NCI-H345 (cell line): ENCODE measurements at places on chromosomes 12 and 14.

DNA sequence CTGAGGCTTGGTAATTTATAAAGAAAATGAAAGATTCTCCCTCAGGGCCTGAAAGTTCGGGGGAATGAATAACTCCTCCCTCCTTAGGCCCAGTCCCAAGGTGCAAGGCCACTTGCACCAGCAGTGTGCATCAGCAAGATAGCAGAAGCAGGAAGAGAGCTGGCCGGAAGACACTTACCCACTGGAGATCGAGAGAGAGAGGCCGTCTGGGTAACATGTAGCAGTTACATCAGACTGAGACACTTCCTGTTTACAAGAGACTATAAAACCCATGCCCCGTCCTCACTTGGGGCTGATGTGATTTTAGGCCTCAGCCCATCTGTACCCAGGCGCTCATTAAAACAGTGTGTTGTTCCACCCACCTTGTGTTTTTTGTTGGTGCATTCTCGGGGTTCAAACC lies 85.2 kb downstream of the TMTC3 start:
- no peak for DNase-seq

GRCh38 chr14:101781240-101782061 lies 19.9 kb downstream of the PPP2R5C start:
- DNase-seq: no peak

DNA sequence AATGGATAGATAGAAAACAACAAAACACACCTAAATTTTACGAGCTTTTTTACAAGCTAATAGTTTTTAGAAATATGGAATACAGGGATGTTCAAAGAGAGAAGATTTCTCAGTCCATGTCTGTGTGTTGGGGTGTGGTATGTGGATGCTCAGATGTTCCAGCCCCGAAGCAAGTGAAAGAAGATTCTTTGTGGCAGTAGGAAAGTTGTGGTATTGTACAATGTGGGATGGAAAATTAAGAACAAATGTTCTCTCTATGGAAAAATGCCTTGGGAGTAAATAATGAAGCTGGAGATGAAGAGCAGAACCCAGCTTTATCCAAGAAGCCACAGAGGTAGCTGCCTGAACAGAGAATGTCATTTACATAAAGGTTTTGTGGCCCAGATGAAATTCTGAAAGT lies 150.3 kb upstream of the PRKD1 start:
- DNase-seq: no peak

GRCh38 chr14:72775923-72776554 lies 117.9 kb downstream of the DPF3 start:
- DNase-seq: no peak

GRCh38 chr14:39762576-39763401 lies 330.6 kb upstream of the FBXO33 start:
- no peak for DNase-seq

DNA sequence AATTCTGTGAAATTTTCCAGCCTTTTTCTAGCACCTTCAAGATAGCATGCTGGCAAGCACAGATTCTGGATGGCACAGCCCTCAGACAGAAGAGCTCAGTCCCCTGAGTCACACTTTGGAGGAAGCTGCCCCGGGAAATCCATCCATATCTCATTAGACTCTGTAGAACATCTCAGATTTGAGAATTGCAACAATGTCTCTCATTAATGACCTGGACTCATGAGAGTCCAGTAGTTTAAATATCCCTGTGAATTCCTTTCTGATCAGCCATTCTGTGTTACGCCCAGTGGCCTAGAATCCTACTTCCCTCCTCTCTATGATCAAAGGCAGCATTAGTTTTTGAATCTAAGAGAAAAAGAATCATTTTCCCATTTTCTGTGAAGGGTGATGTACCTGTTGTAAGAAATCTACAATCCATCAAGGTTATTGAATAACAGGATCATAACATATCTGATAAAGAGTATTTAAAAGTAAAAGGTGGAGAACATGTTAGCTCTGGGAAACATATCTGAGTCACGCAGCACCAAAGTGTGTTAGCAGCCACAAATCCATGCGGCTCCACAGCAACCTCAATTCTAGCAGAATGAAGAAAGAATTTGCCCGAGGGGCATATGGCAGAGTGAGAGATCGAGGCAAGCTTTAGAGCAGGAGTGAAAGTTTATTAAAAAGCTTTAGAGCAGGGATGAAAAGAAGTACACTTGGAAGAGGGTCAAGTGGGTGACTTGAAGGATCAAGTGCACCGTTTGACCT lies 855.6 kb upstream of the TMEM132C start:
- no peak for DNase-seq

GRCh38 chr12:23560611-23561010 lies 388.9 kb downstream of the SOX5 start:
- no peak for DNase-seq

GRCh38 chr12:122752464-122753318 lies at the start of gene DENR:
Gene DENR (plus strand): TSS chr12:122752824. CDS start chr12:122753702, 878 bp downstream.
- DNase-seq: peak; percentile 99

GRCh38 chr14:26304056-26304455 lies 293.8 kb downstream of the NOVA1 start:
- DNase-seq: no peak

DNA sequence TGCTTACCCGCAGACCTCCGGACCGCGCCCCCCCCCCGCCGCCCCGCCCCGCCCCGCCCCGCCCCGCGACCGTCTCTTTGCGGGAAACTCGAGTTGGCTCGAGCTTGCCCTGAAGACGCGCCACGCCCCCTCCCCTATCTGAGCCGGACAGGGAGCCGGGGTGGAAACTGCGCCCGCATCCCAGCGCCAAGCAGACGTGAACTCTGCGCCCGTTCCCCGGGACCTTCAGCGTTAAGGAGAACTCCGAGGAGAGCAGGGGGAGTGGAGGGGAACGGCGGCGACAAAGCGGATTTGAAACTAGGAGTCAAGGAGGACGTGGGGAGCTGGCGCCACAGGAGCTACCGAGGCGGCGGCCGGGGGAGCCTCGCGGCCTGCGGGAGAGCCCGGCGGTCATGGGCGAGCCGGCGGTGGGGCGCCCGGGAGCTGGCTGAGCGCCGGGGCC lies at the start of gene KCNK13:
Gene KCNK13, plus strand, starts transcription at position 310 of the 442 bp plus-strand sequence. CDS start 212 bp downstream, outside the sequence.
- peak; percentile 75 for DNase-seq

GRCh38 chr12:73599268-73599667 lies 938.4 kb upstream of the ATXN7L3B start:
- no peak for DNase-seq

GRCh38 chr14:82951171-82951570 lies 1417.5 kb upstream of the SEL1L start:
- DNase-seq: no peak

DNA sequence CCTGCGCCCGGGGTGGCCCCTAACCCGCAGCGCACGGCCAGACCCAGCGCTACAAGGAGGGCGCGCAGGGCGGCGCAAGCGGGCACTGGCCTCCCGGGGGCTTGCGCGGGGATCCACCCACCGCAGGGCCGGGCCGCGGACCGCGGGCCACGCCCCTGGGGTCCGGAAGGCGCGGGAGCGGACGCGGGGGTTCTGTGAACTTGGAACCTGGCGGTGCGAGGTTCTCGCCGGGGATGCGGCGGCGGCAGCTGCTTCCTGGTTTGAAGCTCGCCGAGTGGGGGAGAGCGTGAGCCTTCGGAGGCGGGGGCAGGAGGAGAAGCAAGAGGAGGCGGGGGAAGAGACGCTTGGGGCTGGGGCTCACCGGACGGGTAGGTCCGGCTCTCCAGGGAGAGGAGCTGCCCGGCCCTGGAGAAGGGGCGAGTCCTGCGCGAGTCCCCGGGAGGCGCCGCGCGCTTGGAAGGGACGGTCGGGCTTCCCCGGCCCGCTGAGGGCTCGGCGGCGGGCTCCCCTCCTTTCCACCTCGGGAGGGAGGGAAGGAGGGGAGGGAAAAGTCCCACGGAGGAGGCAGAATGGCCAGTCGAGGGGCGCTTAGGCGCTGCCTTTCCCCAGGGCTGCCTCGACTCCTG lies at the start of gene PRKCH:
Gene PRKCH, plus strand, starts transcription at position 195 of the 626 bp plus-strand sequence. CDS start 523 bp downstream, outside the sequence.
- peak; percentile 58 for DNase-seq

- DNase-seq: no peak
These were observed 107.0 kb downstream of the HELB start for GRCh38 chr12:66409195-66409871.

GRCh38 chr12:4505376-4505986 lies 33.2 kb upstream of the RAD51AP1 start:
- no peak for DNase-seq

DNA sequence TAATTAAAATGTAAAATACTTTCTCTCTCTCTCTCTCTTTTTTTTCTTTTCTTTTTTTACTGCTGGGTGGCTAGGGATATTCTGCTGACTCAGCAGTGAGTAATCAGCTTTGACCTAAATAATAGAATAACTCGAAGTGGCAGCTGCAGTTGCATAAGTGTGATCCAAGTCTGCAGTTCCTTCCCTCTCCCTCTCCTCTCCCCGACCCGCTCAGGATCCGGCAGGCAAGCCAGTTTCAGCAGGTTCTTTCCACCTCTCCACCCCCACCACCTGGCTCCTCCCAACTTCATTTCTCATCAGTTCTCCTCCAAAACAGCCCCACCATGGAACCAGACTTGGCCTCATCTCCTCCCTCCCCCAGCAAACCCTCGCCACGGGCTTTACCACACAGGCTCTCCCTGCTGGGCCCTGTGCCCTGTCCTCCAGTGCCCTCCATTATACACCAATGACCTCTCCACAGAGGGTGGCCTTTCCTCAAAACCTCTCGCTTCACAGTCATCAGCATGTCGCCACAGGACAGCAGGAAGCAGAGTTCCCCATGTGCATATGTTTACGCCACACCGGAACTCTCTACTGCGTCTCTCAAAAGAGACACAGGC lies 22.4 kb downstream of the SLC7A8 start:
- DNase-seq: no peak

GRCh38 chr12:16891673-16892072 lies 285.7 kb upstream of the LMO3 start:
- no peak for DNase-seq

DNA sequence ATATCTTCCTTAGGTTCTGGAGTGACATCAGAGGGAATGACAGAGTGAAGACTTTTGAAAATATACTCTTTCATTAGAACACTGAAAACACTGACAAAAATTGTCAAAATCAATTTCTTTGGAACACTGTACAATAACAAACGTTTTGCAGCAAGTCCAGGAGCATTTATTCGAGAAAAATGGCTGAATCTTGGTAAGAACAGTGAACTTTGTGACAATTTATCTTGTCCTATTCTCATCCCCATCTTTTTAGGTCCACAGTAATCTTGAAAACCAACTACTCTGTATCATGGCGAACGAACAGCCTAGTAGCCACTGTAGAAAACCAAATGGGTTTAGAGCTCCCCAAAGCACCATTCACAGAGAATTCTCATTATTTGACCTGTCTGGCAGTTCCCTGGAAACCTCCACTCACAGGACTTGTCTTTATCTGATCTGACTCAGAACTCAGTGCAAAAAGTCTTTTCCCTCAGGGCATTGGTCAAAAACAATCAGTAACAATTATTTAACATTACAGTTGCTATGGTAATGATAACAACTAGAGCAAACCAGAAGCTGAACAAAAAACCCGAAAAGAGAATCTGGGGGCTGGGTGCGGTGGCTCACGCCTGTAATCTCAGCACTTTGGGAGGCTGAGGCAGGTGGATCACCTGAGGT lies 20.3 kb upstream of the PPP2R5E start:
- DNase-seq: no peak

- no peak for DNase-seq
These were observed 403.3 kb downstream of the ADAMTS20 start for GRCh38 chr12:43148691-43149090.

- DNase-seq: no peak
These were observed 14.6 kb upstream of the PRMT8 start for GRCh38 chr12:3476403-3476802.

- DNase-seq: no peak
These were observed 173.2 kb upstream of the HMGA2 start for GRCh38 chr12:65651060-65651459.

GRCh38 chr14:72776701-72777261 lies 117.1 kb downstream of the DPF3 start:
- no peak for DNase-seq

DNA sequence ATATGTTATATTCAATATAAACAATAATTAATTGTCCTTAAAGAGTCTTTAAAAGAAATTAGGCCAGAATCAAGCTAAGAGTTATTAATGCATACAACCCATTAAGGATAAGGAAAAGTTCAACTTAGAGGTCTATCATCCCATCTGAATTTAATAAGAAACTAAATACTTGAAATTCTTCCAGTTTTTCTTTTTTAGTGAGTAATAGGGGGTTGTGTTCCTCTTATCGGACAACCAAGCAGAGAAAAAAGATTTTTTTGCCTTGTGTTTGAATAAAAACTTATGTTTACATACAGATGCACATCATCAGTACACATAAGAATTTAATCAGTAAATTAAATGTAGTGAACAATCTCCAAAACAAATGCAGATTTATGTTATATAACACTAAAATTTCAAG lies 32.5 kb downstream of the PAWR start:
- DNase-seq: no peak

- peak; percentile 80 for DNase-seq
These were observed at the start of gene ATXN2 for GRCh38 chr12:111598637-111599452. Gene ATXN2 (minus strand): TSS chr12:111599315. CDS start chr12:111599034, 281 bp downstream.

GRCh38 chr14:32150392-32150791 lies 51.5 kb upstream of the RNU6-7 start:
- no peak for DNase-seq

DNA sequence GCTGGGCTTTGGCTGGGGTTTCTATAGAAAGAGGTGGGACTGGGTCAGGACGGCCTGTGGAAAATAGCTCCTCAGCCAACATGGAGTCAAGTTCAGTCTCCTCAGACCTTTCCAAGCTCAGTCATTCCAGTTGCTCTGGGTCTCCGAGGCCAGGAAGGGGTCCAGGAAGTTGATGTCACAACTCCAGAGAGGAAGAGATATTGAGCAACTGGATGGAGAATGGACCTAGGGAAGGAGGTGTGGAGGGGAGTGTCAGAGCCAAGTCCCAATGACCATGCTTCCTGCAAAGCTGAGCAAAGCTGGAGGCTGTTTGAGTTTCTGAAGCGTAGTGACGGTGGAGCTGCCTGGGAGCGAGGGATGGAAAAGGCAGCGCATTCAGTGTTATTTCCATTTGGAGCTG lies 86.1 kb downstream of the SLC24A4 start:
- no peak for DNase-seq

DNA sequence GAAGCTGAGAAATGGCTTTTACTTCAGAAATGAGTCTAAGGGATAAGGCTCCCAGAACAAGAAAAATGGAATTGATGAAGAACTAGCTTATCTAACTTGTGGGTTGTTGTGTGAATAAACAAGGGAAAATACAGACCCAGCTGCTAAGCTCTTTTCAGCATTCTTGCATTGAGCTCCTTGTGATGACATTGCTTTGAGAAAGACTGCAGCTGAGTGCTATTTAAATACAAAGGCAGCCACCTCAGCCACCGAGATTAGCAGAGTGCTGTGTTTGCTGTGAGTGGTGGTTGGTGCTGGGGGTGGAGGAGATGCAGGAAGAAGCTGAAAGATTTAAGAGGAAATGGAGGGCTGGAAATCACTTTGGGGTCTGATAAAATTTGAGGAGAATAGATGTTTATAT lies 396.0 kb upstream of the PRICKLE1 start:
- DNase-seq: no peak

- DNase-seq: peak; percentile 85
These were observed 40.3 kb downstream of the CFAP251 start for GRCh38 chr12:121958541-121959240.
